Mesothelial cell of epicardium (in vitro differentiated cells): ENCODE measurements at places on chromosomes 4 and X. TPM values are rescaled to one million over a fixed set of nuclear protein-coding genes. Genes with fewer than 3 reads are reported as not detected.

DNA sequence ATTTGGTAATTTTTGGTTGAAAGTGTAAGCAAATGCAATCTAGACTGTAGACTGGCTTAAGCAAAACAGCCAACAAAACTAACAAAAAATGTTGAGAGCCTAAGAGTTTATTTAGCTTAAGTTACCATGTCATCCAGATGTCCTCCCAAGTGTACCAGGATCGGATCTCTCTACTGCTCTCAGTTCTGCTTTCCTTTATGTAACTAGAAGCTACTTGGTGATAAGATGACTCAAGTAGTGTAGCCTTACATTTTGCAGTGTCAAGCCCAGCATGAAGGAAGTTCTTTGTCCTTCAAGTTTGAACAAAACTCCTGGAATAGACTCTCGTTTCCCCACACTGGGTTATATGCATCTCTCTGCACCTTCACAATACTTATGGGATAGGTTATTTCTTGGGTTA lies 1500.0 kb downstream of the STIM2 start:
- no peak for DNase-seq

DNA sequence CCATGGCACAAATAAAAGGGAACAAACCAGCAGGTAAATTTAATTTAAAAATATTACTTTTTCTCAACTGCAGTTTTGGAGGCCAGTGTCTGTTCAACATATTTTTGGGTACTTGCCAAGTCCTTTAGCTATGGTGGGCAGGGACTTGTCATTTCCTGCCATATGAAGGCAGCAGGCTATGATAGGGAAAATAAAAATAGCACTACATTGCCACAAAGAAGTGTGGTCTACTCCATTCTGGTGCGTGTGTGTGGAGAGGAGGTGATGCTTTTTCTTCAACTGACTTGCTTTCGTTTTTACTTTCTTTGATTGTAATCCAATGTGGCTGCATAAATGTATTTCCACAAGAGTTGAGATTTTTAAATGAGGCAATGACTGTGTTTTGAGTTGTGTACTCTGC lies 17.2 kb downstream of the GPR174 start:
- DNase-seq, result no peak

GRCh38 chrX:37504991-37505390 lies 66.5 kb upstream of the LANCL3 start:
- DNase-seq, result no peak

DNA sequence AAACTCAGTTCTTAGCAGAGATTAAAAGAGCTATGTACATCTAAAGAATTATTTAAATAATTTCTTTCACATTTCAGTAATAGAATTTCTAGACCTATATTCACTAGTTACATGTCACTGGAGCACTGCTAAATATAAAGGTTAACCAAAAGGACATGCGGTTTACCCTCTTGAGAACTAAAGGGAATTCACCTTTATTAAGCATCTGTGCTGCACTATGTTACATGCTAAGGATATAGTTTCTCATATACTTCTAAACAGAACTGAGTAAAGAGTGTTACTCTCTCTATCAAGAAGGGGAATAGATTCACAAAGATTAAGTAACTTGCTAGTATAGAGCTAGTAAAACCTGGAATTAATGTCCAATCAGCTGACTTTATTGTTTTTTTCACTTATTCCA lies 7.6 kb downstream of the SPIN3 start:
- DNase-seq, result no peak

GRCh38 chr4:26174027-26174426 lies 146.8 kb upstream of the RBPJ start:
- DNase-seq, result no peak

DNA sequence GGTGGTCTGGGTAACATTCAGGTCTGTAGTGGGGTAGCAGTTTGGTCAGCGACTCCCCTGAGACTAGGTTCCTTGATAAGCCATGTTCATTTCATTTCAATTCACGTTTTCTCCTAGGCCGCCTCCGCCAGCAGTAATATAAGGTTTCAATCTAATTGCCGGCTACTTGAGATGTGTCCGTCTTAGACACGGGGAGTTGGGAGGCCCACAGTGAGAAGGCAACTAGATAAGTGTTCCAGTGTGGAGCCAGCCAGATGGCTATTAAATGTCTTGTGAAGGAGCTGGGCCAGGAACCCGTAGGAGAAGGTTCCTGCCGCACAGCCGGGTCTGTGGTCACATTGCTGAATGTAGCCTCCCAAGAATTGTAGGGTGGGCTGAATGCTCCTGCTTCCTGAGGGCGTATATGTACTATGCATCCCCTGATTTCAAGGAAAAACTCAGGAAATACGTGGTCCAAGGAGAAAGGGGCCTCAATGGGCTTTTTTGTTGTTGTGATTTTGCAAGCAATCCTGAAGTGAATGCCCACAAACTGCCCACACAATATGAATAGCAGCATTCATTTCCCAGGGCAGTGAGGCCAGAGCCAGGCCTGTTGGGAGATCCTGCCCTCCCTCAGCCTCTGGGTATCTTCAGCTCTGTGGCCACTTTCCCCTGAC lies 220.6 kb upstream of the RPL34 start:
- no peak for DNase-seq

DNA sequence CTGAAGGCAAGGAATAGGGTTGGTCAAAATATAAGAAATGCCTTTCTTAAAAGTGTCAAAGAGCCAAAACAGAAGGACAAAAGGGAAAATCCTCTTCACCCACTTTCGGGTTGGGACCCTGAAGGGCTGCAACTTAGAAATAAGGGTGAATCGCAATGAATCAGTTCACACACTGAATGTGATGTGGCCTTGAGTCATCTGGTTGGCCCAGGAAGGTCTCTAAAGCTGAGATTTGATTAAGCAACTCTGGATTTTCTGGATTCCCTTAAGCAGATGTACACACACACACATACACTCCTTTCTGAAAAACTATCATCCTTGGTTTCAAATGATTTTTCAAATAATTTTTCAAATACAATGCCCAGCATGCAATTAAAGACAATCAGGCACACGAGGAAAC lies 13.1 kb downstream of the TAB3 start:
- DNase-seq, result no peak

DNA sequence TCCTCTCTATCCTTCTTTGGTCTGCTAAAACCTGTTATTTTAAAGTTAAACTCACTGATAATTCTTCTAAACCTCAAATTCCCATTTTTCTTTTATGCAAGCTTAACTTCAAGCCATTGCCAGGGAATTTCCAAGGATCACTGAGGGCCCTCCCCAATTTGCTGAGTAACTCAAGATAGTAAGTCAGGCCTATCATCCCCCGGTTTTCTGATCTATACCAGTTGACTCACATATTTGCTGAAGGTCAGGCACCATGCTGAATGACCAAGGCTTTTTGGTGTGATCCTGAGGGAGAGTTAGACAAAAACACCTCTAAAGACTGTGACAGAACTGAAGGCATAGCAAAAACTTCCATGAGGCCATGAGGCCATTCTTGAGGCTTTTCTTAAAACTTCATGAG lies 1301.9 kb downstream of the PCDH7 start:
- no peak for DNase-seq

GRCh38 chr4:46432923-46433322 lies 43.0 kb upstream of the GABRA2 start:
- no peak for DNase-seq

GRCh38 chr4:68218044-68218443 lies 27.4 kb downstream of the TMPRSS11B start:
- DNase-seq, result no peak

DNA sequence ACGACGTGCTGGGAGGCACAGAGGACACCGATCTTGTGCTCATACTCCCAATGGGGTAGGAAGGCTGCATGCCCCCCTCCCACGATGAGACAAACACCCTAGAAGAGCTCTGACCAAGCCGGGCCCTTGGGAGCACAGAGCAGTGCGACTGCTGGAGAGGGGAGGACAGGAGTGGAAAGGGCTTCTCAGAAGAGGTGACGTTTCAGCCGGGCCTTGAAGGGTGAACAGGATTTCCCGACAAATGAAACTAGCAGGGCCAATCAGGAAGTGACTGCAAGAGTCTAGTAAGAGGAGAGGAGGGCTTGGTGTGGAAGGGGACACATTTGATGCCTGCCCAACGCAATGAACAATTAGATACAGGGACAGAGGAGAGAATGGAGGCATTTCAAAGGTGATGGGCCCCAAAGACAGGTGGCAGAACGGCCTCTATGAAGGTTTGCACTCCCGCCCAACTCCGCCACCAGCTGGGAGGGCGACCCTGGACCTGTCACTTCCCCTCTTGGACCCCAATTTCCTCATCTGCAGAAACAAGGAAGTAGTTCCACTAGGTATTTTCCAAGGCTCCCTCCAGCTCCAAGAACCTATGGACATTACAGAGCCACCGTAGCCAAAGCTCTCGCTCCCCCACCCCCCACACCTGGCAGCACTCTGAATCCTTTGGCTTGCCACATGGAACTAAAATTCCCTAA lies 3.9 kb downstream of the HCFC1 start:
- no peak for DNase-seq

DNA sequence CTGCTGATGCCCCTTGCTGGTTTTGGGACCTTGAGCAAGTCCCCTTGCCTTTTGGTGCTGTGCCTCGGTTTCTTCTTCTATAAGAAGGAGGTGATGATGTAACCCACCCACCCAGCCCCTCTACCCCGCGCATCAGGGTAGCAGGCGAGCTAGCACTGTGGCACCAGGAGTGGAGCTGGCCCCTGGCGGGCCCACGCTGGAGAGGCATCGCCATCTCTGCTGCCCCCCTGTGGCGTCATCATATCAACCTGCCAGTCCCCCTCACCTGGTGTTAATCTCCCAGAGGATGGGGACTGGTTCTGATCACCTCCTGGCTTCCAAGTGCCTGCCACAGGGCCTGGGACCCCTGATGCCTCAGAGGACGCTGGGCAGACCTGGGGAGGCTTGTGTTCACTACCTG lies 6.3 kb upstream of the SORCS2 start:
- no peak for DNase-seq

DNA sequence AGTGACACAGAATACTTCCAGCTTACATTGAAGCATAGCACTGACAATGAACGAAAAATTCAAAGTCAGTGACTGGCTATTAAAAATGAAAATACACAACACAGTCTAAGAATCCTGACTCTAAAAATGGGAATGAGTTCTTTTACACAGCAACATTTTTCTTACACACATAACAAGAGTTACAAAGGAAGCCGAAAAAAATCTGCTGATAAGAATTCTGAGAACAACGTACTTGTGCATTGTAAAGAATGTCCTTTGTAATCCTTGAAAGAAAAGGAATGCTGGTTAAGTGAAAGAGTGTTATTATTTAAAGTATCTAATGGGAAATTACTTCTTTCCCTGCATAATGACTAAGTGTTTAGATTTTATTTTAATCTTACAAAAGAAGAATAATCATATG lies 199.4 kb downstream of the PRDM5 start:
- DNase-seq, result no peak

DNA sequence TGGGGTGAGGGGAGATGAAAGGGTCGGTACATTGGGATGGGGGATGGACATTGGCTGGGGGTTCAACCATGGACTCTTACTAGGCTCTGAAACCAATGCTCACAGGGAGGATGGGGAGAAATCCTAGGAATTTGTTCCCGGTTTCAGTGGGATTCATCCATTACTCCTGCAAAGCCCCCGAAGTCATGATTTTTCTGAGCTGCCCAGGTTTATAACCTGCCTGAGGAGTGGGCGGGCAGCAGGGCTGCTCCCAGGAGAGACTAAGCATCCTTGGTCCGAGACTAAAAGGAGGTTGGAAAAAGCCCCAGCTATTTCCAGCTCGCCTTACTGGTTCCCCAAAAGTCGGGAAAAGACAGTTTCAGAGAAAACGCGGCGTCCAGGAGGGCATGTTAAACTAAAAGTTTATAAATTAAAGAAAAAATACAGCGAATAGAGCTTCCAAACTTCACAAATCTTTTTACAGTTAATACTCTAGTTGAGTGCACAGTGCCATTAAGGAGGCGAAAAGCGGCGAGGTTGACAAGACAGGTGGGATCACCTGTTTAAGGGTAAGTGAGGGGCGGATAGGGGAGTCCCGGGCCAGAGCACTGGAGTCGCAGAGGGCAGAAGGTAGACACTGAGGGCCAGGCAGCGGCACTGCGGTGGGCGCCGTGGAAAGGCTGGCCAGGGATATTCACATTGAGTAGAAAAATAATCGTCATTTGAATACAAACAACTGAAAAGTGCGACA lies 3.7 kb downstream of the NKX3-2 start:
- no peak for DNase-seq

GRCh38 chrX:119655125-119655524 lies 37.8 kb downstream of the SEPTIN6 start:
- DNase-seq, result no peak

DNA sequence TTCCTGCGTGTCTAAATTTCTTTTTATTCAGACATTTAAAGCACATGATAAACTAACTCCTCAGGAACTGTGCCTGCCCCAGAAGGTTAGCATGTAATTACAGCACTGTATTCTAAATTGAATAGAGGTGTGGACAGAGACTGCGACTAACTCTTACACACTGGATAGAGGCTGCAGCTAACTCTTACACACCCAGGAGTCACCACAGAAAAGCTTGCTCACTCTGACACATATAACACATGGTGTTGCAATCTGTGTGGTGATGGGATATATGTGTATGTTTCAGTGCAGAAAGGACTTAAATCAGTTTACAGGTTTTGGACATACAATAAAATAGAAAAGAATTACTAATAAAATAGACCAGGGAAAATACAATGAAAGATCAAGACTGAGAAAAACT lies 41.5 kb downstream of the SMAD1 start:
- no peak for DNase-seq

GRCh38 chrX:25427873-25428555 lies 412.2 kb upstream of the ARX start:
- DNase-seq, result no peak

DNA sequence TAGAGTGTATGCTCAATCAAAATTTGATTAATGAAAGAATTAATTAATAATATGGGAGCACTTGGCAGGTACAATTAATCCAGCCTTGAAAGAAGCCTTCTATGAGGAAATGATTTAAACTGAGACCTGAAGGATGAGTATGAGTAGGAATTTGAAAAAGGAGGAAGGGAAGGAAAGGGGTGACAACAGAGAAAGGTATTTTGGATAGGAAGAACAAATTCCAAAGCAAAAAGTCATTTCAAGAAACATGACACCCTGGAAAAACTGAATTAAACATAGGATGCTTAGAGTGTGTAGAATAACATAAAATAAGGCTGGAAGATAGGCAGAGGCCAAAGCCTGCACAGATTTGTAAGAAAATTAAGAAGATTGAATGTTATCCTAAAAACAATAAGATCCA lies 29.6 kb downstream of the PHOX2B start:
- DNase-seq, result no peak

- no peak for DNase-seq
Measured at GRCh38 chrX:9943420-9943819, 23.7 kb upstream of the CLDN34 start.

GRCh38 chrX:43333543-43333942 lies 322.6 kb upstream of the MAOA start:
- no peak for DNase-seq

- DNase-seq, result no peak
Measured at GRCh38 chrX:111431001-111431400, 19.0 kb upstream of the DCX start.

The USP17L29 gene
- total RNA-seq, result not detected in 3 replicates

The MTTP gene
- total RNA-seq, result 0.43 to 0.75 TPM in 2 of 3 replicates, not detected in the other

The RBBP7 gene
- total RNA-seq, result 221 to 229 TPM (median 225 TPM) in 3 replicates

The USP17L28 gene
- total RNA-seq, result not detected in 3 replicates

The HERC5 gene
- 6.3 to 7.0 TPM (median 6.6 TPM) in 3 replicates for total RNA-seq

The TLR10 gene
- not detected in 3 replicates for total RNA-seq

The PPP2R2C gene
- 4.1 to 5.8 TPM (median 5.2 TPM) in 3 replicates for total RNA-seq

The DCX gene
- 6.1 TPM in 3 replicates for total RNA-seq

The NLGN4X gene
- total RNA-seq, result 22.0 to 24.6 TPM (median 23.5 TPM) in 3 replicates

The SPANXN3 gene
- not detected in 3 replicates for total RNA-seq

The ABLIM2 gene
- total RNA-seq, result 2.7 to 3.5 TPM (median 3.1 TPM) in 3 replicates
